ENCODE measurements at places on chromosomes 7 and 10. TPM values are rescaled to one million over a fixed set of nuclear protein-coding genes. Genes with fewer than 3 reads are reported as not detected.

Gene NRCAM
- total RNA-seq, result 37.2 TPM

Gene UNCX
- total RNA-seq, result not detected

Gene HDAC9
- total RNA-seq, result 28.6 TPM

- H3K27me3 ChIP-seq, result no peaks in the 10 kb centered on the region
- H3K36me3 ChIP-seq, result no peaks in the 10 kb centered on the region
- H3K4me3 ChIP-seq, result no peak overlapping the region
- no peak overlapping the region for H3K27ac ChIP-seq
- no peak for DNase-seq
Observed at GRCh38 chr7:133203490-133203889, 49.4 kb upstream of the EXOC4 start.

GRCh38 chr10:31961277-31962074, 32.8 kb upstream of the ARHGAP12 start:
- no peaks in the 10 kb centered on the region for H3K36me3 ChIP-seq
- H3K27me3 ChIP-seq, result no peaks in the 10 kb centered on the region
- H3K27ac ChIP-seq, result no peak overlapping the region
- no peak for DNase-seq

DNA sequence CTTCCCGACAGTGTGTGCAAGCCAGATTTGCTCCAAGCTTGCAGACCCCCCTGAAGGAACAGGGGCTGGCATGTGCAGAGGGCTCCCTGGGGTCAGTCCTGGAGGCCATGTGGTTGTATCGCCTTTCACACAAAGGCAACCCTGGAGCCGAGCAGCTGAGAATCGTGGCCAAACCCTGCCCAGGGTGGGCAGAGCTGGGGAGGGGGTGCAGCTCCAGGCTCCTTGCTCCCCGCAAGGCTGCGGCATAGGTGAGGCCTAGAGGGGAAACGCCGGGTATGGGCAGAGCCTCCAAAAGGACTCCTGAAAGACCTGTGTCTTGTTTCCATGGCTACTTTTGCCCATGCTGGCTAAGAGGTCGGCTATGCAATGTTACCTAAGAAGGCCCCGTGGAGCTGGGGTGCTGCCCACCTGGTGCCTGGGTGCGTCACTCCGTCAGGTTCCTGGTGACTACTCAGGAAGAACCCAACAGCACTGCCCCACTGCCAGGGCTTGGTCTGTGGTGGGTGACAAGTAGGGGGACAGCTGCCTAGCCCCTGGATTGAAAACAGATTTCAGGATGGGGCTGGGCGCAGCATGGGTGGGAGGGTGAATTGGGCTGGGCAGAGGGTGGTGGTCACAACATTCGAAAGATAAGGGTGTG, 171.0 kb upstream of the SHH start:
- H3K36me3 ChIP-seq, result no peaks in the 10 kb centered on the region
- no peaks in the 10 kb centered on the region for H3K27me3 ChIP-seq
- no peak overlapping the region for H3K4me3 ChIP-seq
- H3K4me1 ChIP-seq, result no peaks in the 10 kb centered on the region
- no peak for DNase-seq
